ENCODE measurements at places on chromosomes 7 and 10.

GRCh38 chr10:112092519-112092918 is 91.0 kb downstream of the GPAM start:
- DNase-seq = no peak

DNA sequence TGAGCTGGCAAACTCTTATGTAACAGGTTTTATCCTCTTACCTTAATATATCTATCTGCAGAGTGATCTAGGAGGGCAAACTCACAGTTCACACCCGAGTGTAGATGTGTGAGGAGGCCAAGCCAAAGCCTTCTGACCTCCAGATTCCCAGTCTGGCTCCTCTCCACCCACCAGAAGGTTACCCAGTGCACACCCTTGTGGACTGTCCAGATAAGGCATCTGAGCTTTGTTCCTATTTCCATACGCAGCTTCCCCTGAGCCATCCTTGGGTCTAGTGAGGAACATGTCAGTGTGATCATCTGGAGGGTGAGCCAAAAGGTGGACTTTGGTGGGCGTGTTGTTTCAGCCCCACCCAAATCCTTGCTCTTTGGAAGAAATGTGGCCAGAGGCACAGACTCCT is 203.0 kb upstream of the MEOX2 start:
- DNase-seq = peak; percentile 35

GRCh38 chr7:20310963-20311742 is 19.5 kb upstream of the ITGB8 start:
- peak; percentile 32 for DNase-seq

GRCh38 chr10:25944771-25945170 is 10.7 kb downstream of the MYO3A start:
- no peak for DNase-seq

DNA sequence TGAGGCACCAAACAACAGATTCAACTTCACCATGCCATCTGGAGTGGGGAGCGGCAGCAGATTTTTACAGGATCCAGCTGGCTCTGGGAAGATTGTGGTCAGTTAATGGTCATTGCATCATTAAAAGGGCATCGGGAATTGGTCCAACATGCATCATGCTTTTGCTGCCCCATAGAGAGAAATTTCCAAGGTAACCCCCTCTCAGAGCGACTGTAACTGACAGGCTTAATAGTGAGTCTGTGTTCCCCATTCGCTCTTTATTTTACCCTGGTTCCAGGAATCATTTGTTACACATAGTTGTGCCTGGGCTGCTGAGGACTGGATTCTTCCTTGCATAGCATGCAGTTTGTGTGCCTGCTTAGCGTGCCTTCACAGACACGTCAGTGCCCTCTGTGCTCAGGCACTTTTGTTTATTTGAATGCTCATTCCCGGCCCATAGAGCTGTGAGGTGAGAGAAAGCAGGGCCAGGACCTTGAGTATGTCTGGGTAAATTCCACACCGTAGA is 49.9 kb downstream of the CDHR3 start:
- no peak for DNase-seq

DNA sequence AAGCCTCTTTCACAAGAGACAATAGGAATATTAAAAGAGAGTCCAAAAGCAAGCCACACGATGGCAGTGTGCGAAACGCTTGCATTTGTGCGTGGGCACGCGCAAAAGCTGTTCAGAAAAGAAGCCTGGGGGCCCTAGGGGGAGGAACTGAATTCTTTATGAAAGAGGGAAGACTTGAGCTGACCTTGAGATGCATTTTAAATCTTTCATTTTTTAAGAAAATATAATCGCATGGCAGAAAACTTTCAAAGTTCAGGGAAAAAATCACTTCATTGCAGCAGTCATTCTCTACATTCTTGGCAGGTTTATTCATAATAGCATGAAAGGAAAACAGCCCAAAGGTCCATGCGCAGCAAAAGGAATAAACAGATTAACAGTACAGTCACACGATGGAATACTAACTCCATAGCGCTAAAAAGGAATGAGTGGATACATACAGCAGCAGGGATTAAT is 206.5 kb upstream of the PRKCQ start:
- no peak for DNase-seq

GRCh38 chr10:97384156-97384555 is 17.0 kb downstream of the RRP12 start:
- no peak for DNase-seq

DNA sequence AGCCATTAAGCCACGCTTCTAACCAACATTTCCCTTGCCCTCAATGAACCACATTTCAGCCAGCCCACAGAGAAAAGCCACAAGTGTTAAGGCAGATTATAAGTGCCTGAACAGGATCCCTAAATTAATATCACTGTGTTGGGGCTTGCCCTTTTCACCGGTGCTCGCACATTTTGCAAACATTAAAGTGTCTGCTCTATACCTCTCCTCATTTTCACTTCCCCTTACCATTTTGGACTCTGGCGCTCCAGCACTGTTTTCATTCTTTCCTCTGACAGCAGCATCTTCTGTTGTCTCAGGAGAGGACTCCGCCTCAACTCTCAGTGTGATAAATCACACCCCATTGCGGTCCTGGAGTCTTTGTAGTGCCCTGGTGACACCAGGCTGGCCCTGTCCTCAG is 274.2 kb downstream of the BAMBI start:
- DNase-seq = no peak

- DNase-seq = no peak
These were observed 179.4 kb upstream of the IGFBP3 start for GRCh38 chr7:46100521-46100920.

DNA sequence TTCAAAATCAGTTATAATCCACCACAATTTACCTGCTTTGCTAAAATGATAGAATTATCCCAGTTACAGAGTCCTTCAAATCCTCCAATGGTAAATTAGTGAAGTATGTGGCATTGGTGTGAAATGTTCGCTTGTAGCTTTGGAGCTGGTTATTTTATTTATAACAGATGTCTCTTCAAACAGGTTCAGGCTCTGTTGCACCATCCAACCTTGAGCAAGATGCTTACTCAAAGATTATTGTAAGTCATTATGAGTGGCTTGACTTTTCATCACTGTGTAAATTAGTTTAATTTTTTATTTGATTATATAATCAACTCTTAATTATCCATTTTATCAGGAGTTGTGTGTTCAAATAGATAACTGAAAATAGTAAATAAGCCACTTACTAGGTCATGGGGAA is 99.4 kb downstream of the BTRC start:
- no peak for DNase-seq

DNA sequence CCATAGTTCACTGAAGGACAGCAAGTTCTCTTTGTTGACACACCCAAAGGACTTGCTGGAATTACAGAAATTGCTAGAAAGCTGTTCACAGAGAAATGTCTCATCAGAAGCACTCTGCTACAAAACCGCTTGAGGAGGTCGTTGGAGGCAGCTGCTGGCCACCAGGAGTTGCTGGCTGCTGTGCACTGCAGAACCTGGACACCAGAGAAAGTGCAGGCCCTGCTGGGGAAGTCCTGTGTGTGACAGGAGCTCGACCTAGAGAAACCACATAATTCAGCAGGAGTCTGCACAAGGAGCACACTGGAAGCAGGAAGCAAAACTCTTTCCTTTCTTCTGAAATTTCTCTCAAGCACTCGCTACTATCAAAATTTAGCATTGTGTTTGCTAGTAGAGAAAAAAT is 461.5 kb upstream of the GHITM start:
- no peak for DNase-seq

DNA sequence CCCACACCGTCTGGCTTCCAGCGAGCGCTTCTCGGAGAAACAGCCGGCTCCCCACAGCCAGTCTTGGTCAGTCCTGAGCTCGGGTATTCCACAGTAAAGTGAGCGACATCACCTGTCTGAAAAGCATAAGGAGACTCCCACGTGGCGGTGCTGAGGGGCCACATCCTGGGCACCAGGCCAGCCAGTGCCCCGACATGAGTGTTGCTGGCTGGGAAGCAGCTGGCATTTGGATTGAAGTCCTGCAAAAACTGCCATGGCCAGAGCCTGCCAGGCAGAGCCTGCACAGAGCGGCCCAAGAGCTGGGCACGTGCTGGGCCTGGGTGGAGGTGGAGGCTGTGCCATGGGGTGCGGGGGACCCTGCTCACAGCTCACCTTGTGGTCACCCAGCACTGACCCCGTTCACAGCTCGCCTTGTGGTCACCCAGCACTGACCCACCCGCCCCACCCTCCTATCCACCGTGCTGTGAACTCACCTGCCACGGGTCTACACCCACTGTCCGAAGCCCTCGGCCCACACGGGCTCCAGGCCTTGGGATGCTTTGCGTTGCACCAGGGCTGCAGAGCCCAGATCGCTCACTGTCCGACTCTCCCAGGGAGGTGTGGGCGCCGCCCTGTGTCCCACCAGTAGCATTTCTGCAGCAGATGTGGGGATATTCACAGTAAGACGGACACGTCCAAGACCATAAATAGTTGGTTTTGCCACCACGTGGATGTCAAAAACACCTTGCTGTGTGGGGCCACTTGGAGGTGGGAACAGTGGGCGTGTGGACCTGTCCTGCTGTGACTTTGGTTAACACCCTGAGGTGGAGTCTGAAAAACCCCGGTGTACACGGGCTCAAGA is 48.8 kb downstream of the PITRM1 start:
- DNase-seq = no peak

DNA sequence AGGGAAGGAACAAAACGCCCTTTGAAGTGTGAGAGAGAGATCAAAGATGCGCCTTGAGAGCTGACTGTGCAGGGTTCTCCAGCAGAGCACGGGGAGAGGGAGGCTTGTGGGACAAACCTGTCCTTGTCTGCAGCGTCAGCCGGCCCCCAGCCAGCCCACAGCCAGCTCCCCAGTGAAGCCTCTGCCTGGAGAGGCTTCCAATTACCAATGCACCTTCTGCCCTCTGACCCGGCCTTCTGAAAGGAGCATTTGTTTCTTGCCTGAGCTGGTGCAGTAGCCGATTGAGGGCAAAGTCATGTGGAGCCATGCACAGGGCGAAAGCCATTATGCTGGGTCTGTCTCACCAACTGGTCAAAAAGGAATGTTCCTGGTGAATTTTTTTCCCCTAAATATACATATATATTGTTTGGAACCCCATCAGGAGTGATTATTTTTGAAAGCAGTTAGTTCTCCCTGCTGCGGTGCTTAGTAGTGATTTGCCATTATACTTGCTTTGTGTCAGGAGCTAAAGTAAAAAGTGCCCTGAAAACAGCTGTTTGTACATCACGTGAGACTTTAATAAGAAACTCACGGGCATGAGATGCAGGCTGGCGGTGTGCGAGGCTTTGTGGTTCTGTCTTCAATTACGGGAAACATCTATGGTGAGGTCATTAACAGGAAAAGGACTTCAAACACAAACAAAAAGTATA is 268.6 kb downstream of the KLF6 start:
- no peak for DNase-seq

DNA sequence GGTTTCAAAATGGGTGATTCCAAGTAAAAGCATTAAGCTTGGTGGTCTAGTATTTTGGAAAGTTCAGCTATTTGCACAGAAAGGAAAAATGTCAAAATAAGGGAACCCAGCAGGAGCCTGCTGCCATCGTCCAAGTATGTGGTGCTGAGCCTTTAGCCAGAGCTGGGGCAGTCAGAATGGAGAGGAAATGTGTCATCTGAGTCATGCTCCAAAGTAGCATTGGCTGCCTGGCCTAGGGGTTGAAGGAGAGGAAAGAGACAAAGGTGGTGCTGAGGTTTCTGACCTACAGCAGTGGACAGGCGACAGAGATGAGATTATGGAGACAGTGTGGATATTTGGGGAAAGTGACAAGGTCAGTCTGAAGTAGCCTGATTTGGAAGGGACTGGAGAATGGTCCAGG is 103.9 kb downstream of the PLCE1 start:
- DNase-seq = no peak

GRCh38 chr7:52030722-52031121 is 714.1 kb upstream of the COBL start:
- no peak for DNase-seq

GRCh38 chr7:117208257-117208656 is 114.6 kb downstream of the WNT2 start:
- DNase-seq = no peak

GRCh38 chr10:38146579-38147333 is 52.6 kb downstream of the ZNF37A start:
- no peak for DNase-seq

- DNase-seq = no peak
These were observed 103.3 kb upstream of the IGFBP3 start for GRCh38 chr7:46024263-46024916.

DNA sequence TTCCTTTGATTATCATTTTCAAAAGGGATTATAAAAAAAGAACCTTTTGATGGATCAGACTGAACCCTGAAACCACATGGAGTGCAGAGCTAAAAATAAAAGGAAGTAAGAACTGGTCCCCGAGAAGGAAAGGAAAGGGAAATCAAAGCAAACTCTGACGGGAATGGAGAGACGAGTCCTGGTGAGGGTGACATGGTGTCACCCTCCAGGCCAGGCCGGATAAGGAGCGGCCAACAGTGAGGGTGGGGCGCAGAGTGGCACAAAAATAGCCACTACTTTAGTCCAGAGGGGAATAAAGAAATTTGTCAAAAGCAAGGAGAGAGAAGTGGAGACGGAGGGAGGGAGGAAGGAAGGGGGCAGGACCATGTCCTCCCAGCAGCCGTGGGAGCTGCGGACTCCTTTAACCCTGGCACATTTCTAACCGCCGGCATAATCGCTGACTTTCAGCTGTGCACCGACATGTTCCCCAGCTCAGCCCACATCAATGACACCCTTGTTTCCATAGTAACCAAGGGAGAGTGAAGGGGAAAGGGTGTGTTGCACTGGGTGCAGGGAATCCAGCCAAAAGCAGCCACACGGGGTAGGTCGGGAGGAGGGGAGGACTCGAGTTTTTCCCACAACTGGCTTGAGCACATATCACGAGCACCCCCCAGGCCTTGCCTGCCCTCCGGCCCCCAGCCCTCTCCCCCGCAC is 29.7 kb downstream of the TRIM8 start:
- DNase-seq = peak; percentile 67

- DNase-seq = no peak
These were observed 752.1 kb upstream of the POM121L12 start for GRCh38 chr7:52283335-52283734.

DNA sequence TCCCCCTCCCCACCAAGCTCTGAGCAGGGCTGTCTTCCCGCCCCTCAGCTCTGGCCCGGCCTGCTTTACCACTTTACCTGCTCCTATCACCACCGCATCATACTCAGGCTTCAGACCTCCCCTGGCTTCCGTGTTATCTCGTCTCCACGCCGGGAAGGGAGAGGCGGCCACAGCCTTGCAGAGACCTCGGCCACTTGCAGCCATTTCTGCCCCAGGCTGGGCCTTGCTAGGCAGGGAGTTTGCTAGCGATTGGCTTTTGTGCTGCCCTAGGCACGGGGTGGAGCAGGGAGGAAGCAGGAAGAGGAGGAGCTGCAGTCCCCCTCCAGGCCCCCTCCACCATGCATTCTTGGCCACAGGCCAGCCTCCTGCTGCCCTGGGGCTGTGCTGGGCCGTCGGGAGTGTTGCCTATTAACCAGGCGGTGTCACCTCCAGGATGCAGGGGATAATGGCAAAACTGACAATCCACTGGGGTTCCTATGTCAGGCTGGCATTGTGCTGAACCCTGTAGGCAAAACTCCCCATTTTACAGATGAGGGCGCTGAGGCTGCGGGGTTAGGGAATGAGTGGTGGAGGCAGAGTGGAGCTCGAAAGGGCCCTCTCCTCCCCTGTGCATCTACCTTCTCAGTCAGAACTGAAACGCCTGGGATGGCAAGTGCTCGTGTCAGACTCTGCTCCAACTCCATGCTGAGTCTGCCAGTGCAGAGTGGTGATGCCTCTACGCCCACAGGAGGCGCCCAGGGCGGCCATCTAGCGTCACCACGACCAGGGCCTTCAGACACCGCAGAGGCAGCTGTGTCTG is at the start of gene PYROXD2:
TSS of gene PYROXD2 (minus strand) at position 251 of the 799 bp plus-strand sequence. CDS start at position 204, 47 bp downstream.
- peak; percentile 29 for DNase-seq

- no peak for DNase-seq
These were observed 9.8 kb upstream of the LRRC61 start for GRCh38 chr7:150313367-150313809.
